Activated T-cell treated with anti-CD3 and anti-CD28 coated beads, Interleukin-2, amount 50 U/mL, for 72 hours (primary cell): ENCODE measurements at places on chromosomes 2 and 18. TPM values are rescaled to one million over a fixed set of nuclear protein-coding genes. Genes with fewer than 3 reads are reported as not detected.

GRCh38 chr2:159206736-159207380 lies 79.6 kb downstream of the WDSUB1 start:
- peaks cover 14% of the 10 kb centered on the region for H3K4me1 ChIP-seq
- H3K27ac ChIP-seq = no peak overlapping the region
- DNase-seq = no peak
- H3K36me3 ChIP-seq = no peaks in the 10 kb centered on the region
- H3K27me3 ChIP-seq = no peaks in the 10 kb centered on the region

CCDC93 gene
- total RNA-seq = 39.3 TPM

REEP1 gene
- total RNA-seq = 0.63 TPM

GRCh38 chr2:176127774-176128072 lies 1.8 kb upstream of the HOXD8 start:
- peaks cover 46% of the 10 kb centered on the region for H3K4me1 ChIP-seq
- no peaks in the 10 kb centered on the region for H3K36me3 ChIP-seq
- H3K4me3 ChIP-seq = no peak overlapping the region
- no peak for DNase-seq
- peaks cover 81% of the 10 kb centered on the region for H3K27me3 ChIP-seq

TTN gene
- 6.9 TPM for total RNA-seq

DNA sequence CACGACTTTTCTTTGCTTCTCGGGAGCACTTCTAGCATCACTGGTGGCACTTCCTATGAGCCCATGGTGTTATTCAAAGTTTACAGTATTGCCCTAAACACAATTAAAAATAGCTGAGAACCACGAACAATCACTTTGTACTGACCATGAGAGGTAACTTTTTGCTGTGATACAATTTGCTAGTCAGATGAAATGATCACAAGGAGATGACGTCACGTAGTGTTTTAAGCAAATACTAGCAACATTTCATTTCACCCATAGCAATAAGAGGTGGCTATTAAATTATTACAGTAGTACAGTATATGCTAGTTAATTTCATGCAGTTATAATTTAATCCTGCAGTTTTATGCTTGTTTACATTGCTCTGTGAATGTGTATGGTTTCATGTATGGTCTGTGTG lies 108.9 kb upstream of the DOK6 start:
- no peak overlapping the region for H3K4me3 ChIP-seq
- no peak for DNase-seq
- H3K4me1 ChIP-seq = no peaks in the 10 kb centered on the region
- H3K27ac ChIP-seq = no peak overlapping the region
- H3K36me3 ChIP-seq = no peaks in the 10 kb centered on the region
- H3K27me3 ChIP-seq = no peaks in the 10 kb centered on the region

DNA sequence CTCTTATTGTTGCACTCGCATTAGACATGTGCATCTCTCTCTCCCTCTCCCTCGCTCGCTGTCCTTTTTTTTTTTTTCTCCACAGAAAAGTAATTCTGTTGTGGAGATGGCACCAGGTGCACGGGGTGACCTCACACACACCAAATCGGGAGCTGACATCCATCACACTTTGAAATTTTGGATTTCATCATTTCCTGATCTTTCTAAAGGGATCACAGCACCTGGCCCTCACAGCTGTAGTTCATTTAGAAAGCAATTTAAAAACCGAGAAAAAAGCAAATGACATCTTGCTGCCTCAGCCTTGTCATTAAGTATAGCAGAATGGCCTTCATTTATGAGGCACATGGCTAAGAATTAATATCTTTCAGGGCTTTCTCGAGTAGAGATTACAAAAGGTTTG lies 717.2 kb downstream of the RNF144A start:
- H3K4me1 ChIP-seq = no peaks in the 10 kb centered on the region
- no peak overlapping the region for H3K4me3 ChIP-seq
- peaks cover 10% of the 10 kb centered on the region for H3K27me3 ChIP-seq
- H3K27ac ChIP-seq = no peak overlapping the region
- no peak for DNase-seq
- H3K36me3 ChIP-seq = peaks cover 11% of the 10 kb centered on the region
